ENCODE measurements at places on chromosomes 6 and 20. TPM values are rescaled to one million over a fixed set of nuclear protein-coding genes. Genes with fewer than 3 reads are reported as not detected.
A peak's percentile ranks its signal among the peaks of the same experiment; 100 is the strongest.

The SMOC2 gene
- total RNA-seq, result not detected

The CTCFL gene
- not detected for total RNA-seq

The CALHM5 gene
- total RNA-seq, result not detected

The COL11A2 gene
- 0.69 TPM for total RNA-seq

The FAM83B gene
- total RNA-seq, result not detected

The SPTLC3 gene
- total RNA-seq, result not detected

The MAK gene
- total RNA-seq, result 1.8 TPM

The SLC26A8 gene
- total RNA-seq, result not detected

DNA sequence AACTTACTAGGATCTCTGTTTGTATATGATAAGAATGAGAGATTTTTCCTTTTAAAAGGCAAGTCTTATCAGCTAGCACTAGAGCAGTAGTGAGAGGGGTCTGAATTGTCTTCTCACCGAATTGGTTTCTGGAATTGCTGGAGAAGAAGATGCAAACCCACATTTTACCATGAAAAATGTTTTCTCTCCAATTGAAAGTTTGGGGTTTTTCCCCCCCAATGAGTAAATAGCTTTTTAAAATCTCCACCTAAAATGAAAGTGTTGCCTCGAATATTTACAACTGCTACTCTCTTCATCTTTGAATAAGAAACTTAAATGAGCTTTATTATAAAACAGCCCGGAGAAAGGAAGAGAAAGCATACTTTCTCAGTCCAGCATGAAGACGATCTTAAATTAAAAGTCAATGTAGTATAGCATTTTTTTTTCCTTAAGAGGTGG lies 1.8 kb downstream of the TCF21 start:
- peaks cover 21% of the 10 kb centered on the region for H3K4me1 ChIP-seq
- H3K27ac ChIP-seq, result no peak overlapping the region
- H3K4me3 ChIP-seq, result peak overlapping the region; percentile 58
- no peak for DNase-seq
- H3K27me3 ChIP-seq, result peaks cover 55% of the 10 kb centered on the region

DNA sequence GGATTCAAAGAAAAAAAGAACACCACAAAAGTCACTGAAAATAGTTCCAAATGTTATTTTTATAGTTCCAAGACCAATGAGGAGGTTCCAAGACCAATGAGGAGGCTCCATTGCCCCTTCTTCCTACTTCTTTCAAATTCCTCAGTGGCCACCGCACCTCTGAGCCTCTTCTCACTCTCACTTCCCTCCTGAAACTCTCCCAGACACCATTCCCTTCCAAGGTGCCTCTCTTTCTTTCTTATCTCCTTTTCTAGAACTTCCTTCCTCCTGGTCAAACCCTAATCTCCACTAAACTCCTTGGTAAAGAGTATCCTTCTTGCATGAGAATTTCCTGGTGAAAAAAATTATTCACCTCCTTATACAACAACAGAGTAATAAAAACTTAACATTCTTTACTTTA lies 20.4 kb upstream of the MCUR1 start:
- no peaks in the 10 kb centered on the region for H3K36me3 ChIP-seq
- no peaks in the 10 kb centered on the region for H3K27me3 ChIP-seq
- no peak overlapping the region for H3K4me3 ChIP-seq
- no peak overlapping the region for H3K27ac ChIP-seq
- H3K4me1 ChIP-seq, result no peaks in the 10 kb centered on the region
- DNase-seq, result no peak

- H3K36me3 ChIP-seq, result no peaks in the 10 kb centered on the region
- DNase-seq, result no peak
- H3K27me3 ChIP-seq, result no peaks in the 10 kb centered on the region
- no peak overlapping the region for H3K27ac ChIP-seq
Measured at GRCh38 chr6:53119772-53120409, 28.8 kb downstream of the GCM1 start.

- no peak overlapping the region for H3K27ac ChIP-seq
- no peaks in the 10 kb centered on the region for H3K4me1 ChIP-seq
- no peaks in the 10 kb centered on the region for H3K36me3 ChIP-seq
- H3K4me3 ChIP-seq, result no peak overlapping the region
- DNase-seq, result no peak
- H3K27me3 ChIP-seq, result no peaks in the 10 kb centered on the region
Measured at GRCh38 chr6:45645302-45645701, 267.6 kb upstream of the SUPT3H start.

- no peaks in the 10 kb centered on the region for H3K4me1 ChIP-seq
- H3K27ac ChIP-seq, result no peak overlapping the region
- no peaks in the 10 kb centered on the region for H3K36me3 ChIP-seq
- H3K4me3 ChIP-seq, result no peak overlapping the region
- H3K27me3 ChIP-seq, result no peaks in the 10 kb centered on the region
- no peak for DNase-seq
Measured at GRCh38 chr20:10715035-10715434, 41.2 kb upstream of the JAG1 start.

GRCh38 chr6:33936886-33937285 lies 133.1 kb upstream of the MLN start:
- no peaks in the 10 kb centered on the region for H3K36me3 ChIP-seq
- H3K4me3 ChIP-seq, result no peak overlapping the region
- H3K4me1 ChIP-seq, result no peaks in the 10 kb centered on the region
- DNase-seq, result no peak
- no peak overlapping the region for H3K27ac ChIP-seq
- H3K27me3 ChIP-seq, result no peaks in the 10 kb centered on the region

- peak; percentile 30 for DNase-seq
- H3K27me3 ChIP-seq, result no peaks in the 10 kb centered on the region
- peaks cover 50% of the 10 kb centered on the region for H3K4me1 ChIP-seq
- H3K36me3 ChIP-seq, result peaks cover 29% of the 10 kb centered on the region
Measured at GRCh38 chr6:33277663-33278391, 904 bp downstream of the B3GALT4 start.

- no peaks in the 10 kb centered on the region for H3K4me1 ChIP-seq
- no peaks in the 10 kb centered on the region for H3K36me3 ChIP-seq
- no peak overlapping the region for H3K27ac ChIP-seq
- H3K4me3 ChIP-seq, result no peak overlapping the region
Measured at GRCh38 chr6:148247386-148248063, 95.1 kb upstream of the SASH1 start.

- H3K27ac ChIP-seq, result peak overlapping the region; percentile 71
- H3K4me3 ChIP-seq, result peak overlapping the region; percentile 38
- H3K36me3 ChIP-seq, result no peaks in the 10 kb centered on the region
Measured at GRCh38 chr6:41200296-41200900, 551 bp downstream of the TREML2 start.

DNA sequence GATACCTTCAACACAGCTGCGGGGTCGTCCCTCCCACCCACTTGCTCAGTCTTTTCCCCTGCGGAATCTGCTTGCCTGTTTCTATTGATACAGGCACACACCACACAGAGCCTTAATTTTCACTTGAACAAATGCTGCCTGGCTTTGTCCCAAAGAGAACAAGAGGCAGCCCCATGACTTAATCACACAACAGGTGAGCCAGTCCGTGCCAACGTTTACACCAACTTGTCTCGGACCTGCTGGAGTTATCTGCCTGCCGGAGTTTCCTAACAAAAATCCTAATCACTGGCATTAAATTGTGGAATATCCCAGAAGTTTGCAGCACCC lies 186.8 kb upstream of the RREB1 start:
- H3K4me1 ChIP-seq, result peaks cover 11% of the 10 kb centered on the region
- no peak overlapping the region for H3K27ac ChIP-seq
- no peak for DNase-seq
- no peaks in the 10 kb centered on the region for H3K27me3 ChIP-seq
- H3K36me3 ChIP-seq, result no peaks in the 10 kb centered on the region
- no peak overlapping the region for H3K4me3 ChIP-seq

DNA sequence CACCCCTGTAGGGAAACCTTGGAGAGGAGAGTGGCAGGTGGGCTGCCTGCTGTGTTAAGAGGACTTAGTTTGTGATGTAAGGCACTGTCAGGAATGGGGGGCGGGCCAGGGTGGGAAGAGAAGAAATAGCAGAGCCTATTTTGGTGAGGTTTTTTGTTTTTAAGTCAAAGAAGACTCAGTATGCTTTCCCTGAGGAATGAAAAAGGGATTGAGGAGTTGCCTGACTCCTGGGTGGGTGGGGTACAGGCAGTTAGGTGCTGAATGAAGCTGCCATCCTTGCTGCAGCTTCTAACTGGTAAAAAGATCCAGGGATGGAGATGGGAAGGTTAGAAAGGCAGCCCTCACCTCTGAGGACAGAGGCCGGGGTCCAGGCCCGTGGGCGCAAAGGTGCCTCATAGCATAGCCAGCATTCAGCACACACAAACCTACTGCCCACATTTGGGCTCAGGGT lies 37.9 kb downstream of the PLCG1 start:
- H3K4me1 ChIP-seq, result no peaks in the 10 kb centered on the region
- H3K27ac ChIP-seq, result no peak overlapping the region
- no peak overlapping the region for H3K4me3 ChIP-seq
- DNase-seq, result no peak
- H3K27me3 ChIP-seq, result no peaks in the 10 kb centered on the region

GRCh38 chr6:167825332-167826229 lies 1.1 kb upstream of the AFDN start:
- H3K4me3 ChIP-seq, result peak overlapping the region; percentile 71
- H3K4me1 ChIP-seq, result peaks cover 17% of the 10 kb centered on the region
- no peak for DNase-seq

GRCh38 chr20:47964149-47964548 lies 178.9 kb upstream of the SULF2 start:
- H3K4me3 ChIP-seq, result no peak overlapping the region
- H3K27ac ChIP-seq, result no peak overlapping the region
- H3K27me3 ChIP-seq, result no peaks in the 10 kb centered on the region
- H3K4me1 ChIP-seq, result no peaks in the 10 kb centered on the region
- H3K36me3 ChIP-seq, result no peaks in the 10 kb centered on the region
- no peak for DNase-seq

- no peaks in the 10 kb centered on the region for H3K27me3 ChIP-seq
- no peak overlapping the region for H3K27ac ChIP-seq
- H3K4me1 ChIP-seq, result peaks cover 21% of the 10 kb centered on the region
- H3K36me3 ChIP-seq, result no peaks in the 10 kb centered on the region
- no peak overlapping the region for H3K4me3 ChIP-seq
Measured at GRCh38 chr6:6599468-6599873, 11.0 kb downstream of the LY86 start.

DNA sequence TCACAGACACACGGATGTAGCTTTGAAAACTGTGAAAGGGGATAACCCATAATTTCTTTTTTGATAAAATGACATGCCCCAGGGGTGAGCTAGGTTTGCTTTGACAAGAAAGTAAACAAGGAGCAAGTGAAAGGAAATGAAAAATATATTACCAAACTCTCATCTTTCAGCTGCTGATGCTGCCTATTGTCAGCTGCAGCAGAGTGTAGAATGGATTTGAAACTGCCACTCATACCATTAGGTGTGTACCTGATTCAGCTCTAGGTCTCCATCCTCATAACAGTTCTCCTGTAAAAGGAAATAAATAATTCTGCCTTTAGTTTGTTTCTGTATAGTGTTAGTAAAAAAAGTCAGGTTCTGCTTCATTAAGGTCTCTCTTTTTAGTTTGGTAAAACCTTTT lies 415.1 kb upstream of the MARCKS start:
- H3K36me3 ChIP-seq, result no peaks in the 10 kb centered on the region
- H3K27ac ChIP-seq, result no peak overlapping the region
- H3K4me1 ChIP-seq, result no peaks in the 10 kb centered on the region

GRCh38 chr20:34977365-34978091 lies 21.9 kb downstream of the MYH7B start:
- no peaks in the 10 kb centered on the region for H3K36me3 ChIP-seq
- no peak overlapping the region for H3K4me3 ChIP-seq

- no peaks in the 10 kb centered on the region for H3K36me3 ChIP-seq
- no peaks in the 10 kb centered on the region for H3K4me1 ChIP-seq
- no peaks in the 10 kb centered on the region for H3K27me3 ChIP-seq
- H3K4me3 ChIP-seq, result no peak overlapping the region
- no peak overlapping the region for H3K27ac ChIP-seq
- no peak for DNase-seq
Measured at GRCh38 chr6:167323111-167323510, 1.8 kb upstream of the TTLL2 start.

- no peaks in the 10 kb centered on the region for H3K4me1 ChIP-seq
- no peak overlapping the region for H3K4me3 ChIP-seq
- H3K27me3 ChIP-seq, result no peaks in the 10 kb centered on the region
- no peaks in the 10 kb centered on the region for H3K36me3 ChIP-seq
- H3K27ac ChIP-seq, result no peak overlapping the region
- DNase-seq, result no peak
Measured at GRCh38 chr20:14604143-14604542, 266.7 kb upstream of the FLRT3 start.

DNA sequence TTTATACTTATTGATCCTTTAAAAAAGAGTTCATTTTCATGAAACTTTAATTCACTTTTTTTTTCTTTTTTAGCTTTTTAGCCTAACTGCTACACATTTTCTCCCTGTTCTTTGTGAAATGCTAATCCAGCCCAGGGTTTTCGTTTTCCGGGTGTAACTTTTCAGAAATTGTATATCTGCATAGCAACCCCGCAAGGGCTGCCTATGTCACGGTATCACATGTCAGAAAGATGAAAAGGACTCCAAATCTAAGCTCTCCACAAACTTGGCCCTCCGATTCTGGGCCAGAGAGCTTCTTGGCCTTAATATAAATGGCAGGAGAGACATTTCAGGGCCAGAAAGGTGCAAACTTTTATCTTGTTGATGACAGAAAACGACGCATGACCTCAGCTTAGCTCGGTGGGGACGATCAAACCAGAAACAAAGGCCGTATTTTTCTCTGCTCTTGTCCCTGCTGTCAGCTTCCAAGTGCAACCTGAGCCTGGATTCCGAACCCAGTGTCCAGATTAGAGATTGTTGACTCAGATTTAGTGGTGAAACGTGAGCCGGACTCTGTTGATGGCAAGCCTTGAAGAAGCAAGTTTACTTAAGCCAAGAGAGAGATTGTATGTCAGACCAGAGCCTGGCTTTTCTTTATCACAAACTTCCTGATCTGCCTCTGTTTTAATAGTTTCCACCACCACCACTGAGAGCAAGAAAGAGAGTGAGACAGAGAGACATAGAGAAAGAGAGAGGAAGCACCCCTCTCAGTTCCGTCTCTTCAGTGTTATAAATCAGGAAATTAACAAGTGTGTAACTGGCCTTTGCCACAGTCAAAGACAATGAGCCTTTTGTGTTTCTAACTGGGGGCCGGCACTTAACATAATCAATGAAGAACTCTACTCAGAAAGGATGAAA lies 157.8 kb downstream of the SCML4 start:
- H3K27me3 ChIP-seq, result no peaks in the 10 kb centered on the region
- no peak overlapping the region for H3K4me3 ChIP-seq
- H3K36me3 ChIP-seq, result no peaks in the 10 kb centered on the region
- peaks cover 9% of the 10 kb centered on the region for H3K4me1 ChIP-seq

DNA sequence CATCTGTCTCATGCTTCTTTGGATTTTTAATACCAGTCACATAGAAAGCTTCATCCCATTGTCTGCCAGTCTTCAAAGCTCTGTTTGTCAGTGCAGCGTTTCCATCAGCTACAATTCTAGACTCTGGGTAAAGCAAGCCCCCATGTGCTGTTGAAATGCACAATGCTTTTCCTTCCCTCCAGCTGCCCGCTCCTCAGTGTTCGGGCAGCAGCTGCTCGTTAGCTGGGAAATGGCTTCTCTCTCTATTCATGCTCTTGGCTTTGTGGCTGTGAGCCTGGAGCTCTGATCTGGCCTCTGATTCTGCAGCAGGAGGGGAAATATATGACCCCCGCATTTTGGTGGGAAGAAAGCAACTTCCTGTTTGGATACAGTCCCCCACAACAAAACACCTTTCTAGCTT lies 213.0 kb upstream of the CDYL start:
- DNase-seq, result no peak
- no peaks in the 10 kb centered on the region for H3K27me3 ChIP-seq
- no peak overlapping the region for H3K27ac ChIP-seq
- no peaks in the 10 kb centered on the region for H3K4me1 ChIP-seq
